ENCODE measurements at places on chromosomes 4 and X.
A peak's percentile ranks its signal among the peaks of the same experiment; 100 is the strongest.

- peak; percentile 56 for DNase-seq
These were observed 38.9 kb downstream of the PDHA1 start for GRCh38 chrX:19382555-19383145.

DNA sequence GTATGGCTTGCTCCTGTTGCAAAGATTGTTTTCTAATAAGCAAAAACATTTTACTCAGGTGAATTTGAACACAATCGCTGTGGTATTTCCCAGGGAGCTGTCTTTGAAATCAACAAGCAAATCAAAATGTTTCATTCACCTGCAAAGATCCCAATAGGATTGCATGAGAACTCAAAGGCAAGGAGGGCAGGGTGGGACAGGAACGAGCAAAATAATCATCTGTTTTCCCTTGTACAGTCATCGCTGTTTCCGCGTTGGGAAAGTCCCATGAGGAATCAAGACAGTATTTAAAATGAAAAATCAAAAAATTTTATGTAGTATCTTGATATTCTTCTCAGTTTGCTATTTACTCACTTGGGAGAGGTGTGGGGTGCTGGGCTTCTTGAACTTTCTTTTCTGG, 198.8 kb downstream of the STIM2 start:
- no peak for DNase-seq

DNA sequence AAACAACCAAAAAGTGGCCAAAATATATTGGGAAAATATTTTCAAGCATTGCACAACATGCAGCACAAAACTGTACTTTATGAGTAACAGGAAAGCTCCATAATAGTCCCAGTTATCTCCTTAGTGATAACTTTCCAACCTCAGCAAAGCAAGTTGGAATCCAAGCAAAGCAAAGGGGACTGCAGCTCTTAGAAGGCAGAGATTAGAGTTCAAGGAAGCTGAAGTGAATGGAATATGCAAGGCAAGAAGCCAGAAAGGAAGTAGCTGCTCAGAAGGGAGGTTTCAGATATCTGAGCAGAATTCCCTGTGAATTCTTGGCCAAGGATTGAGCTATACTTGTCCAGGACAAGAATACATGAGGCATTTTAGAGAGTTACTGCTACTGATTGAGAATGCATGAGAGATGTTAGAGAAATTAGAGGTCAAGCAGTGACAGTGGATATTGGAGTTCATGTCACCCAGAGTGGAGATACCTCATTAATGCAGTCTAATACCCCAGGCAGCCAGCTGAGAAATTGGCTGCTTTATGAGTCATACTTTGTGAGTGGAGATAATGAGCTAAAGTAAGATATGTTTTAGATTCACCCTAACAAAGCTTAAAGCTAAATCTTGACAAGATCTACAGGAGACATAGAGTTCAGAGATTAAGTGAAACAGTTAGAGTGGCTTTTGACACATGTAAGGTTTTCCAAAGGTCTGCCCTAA, 102.8 kb downstream of the INPP4B start:
- no peak for DNase-seq

DNA sequence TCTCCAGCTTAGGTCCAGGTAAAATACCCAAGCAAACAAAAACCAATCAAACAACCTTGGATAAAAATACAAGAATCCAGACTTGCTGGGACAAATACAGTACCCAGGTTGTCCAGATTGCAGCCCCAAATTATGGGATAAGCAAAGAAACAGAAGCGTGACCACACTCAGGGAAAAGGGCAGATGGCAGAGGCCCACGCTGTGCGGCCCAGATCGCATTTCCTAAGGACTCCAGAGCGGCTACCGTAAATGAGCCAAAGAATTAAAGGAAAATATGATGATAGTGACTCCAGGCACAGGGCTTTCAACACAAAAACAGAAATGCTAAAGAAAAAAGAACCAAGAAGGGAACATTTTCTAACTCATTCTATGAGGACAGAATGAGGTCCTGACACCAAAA, 50.3 kb downstream of the FGFRL1 start:
- DNase-seq: no peak

DNA sequence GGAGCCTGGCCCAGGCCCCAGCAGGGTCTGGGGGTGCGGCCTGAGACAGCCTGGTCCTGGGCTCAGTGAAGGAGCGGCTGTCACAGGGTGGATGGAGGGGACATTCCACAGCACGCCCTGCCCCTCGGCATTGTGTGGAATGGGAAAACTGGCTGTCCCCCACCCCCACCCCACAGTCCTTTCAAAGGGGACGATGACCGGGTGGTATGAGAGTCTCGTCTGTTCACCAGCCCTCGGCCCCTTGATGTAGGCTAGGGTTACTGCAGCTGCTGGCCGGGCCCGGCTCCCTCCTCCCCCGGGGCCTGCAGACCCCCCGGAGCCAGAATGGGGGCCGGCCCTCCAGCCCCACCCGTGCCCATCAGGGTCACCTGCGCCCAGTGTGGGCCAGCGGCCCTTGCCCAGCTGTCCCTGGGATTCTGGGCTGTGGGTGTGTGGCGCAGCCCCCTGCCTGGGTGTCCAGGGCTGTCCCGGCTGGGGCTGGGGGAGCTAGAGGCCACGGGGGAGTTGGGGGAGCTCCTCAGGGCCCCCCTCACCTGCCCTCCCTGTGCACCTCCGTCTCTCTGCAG, 11.7 kb downstream of the FGFRL1 start:
- no peak for DNase-seq

All from GM13977 (cell line).